ENCODE measurements at places on chromosomes 3 and 15.

GRCh38 chr3:174229916-174230315 lies 629.2 kb upstream of the NAALADL2 start:
- no peak for DNase-seq

- DNase-seq: no peak
Observed at GRCh38 chr15:86054338-86054737, 25.3 kb upstream of the AGBL1 start.

DNA sequence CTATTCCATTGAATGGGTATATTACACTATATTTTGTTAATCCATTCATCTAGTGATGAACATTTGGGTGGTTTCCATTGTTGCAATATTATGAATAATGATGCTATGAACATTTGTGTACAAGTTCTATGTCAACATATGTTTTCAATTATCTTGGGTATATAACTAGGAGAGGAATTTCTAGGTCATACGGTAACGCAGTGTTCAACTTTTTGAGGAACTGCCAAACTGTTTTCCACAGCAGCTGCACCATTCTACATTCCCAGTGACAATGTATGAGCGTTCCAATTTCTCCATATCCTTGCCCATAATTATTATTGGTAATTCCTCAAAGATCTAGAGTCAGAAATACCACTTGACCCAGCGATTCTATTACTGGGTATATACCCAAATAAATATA lies 24.1 kb upstream of the RORA start:
- no peak for DNase-seq

- no peak for DNase-seq
Observed at GRCh38 chr15:85026304-85027032, 44.8 kb downstream of the PDE8A start.

- DNase-seq: no peak
Observed at GRCh38 chr3:99658274-99658673, 19.9 kb downstream of the COL8A1 start.

DNA sequence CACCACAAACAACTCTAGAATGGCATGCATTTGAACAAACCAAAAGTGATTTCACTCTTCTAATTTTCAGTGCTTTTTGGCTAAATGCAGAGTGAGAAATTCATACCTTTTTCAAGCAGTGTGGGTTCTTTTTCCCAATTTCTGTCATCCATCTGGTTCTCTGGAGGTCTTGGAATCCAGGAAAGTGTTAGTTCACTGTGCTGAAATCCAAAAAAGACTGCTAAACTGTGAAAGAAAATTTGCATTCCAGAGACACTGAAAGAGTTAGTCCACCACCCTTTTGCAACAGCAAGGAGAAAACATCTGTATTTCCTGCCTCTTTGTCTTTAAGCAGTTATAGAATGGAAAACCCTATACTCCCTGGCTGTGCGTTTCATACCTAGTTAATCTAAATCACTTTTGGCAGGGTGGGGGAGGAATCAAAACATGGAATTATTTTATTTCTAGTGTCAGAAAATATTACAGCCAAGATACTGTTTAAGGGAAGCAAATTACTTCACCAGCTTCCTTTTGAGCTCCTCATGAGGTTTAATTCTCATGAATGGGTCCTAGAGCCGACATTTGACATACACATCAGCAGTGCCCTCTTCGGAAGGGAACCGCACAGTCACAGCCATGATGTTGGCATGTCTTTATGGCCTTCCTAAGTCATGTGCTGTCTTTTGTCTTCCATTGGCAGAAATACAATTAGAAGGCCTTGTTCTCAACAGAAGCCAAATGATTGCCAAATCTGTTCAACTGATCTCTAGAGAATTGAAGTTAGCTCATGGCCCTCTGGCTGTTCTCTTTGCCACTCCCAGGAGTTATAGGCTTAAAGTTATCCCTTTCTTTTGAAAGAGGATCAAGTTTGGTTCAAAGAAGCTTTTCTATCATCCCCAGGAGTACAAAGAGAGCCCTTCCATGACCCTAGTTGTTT lies 317.7 kb upstream of the TPRG1 start:
- DNase-seq: no peak

DNA sequence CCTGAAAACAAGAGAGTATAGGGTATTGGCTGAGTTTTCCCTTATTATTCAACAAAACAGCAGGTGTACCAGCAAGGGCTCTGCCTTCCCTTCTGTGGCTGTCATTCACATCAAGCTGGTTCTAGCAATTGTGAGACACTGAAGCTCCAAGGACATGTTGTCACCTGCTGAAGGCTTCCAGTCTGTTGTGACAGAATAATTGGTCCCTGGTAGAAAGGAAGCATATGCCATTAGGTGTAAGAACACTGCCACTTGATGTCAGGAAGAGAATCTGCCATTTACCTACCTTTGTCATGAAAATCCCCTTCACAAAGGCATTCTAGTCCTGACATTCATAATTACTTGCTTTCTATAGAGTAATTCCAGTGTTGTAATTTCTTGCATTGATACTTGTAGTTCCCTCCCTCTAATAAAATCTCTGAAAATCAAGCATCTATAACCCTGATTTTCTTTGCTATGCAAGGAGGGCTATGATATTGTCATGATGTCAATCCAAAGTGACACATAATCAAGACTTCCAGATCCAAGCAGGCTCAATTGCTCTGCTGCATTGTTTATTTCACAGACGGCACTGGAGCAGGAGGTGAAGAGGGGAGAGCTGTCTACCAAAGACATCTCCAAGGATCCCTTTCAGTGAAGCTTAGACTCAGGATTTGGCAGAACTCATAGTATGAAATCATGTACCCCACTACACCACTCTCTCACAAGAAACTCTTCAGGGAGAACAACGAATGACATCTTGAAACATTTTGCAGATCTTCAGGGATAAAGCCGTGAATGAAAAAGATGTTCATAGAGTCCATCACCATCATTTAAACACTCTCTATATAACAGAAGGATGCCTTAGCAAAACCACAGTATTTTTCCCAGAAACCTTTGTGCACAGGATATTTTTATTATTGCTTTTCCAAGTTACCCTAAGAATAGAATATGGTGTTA lies 425.3 kb downstream of the RBMS3 start:
- DNase-seq: no peak

- no peak for DNase-seq
Observed at GRCh38 chr3:51535146-51536019, 3.1 kb upstream of the RAD54L2 start.

- DNase-seq: no peak
Observed at GRCh38 chr3:19334120-19334519, 185.8 kb downstream of the KCNH8 start.

DNA sequence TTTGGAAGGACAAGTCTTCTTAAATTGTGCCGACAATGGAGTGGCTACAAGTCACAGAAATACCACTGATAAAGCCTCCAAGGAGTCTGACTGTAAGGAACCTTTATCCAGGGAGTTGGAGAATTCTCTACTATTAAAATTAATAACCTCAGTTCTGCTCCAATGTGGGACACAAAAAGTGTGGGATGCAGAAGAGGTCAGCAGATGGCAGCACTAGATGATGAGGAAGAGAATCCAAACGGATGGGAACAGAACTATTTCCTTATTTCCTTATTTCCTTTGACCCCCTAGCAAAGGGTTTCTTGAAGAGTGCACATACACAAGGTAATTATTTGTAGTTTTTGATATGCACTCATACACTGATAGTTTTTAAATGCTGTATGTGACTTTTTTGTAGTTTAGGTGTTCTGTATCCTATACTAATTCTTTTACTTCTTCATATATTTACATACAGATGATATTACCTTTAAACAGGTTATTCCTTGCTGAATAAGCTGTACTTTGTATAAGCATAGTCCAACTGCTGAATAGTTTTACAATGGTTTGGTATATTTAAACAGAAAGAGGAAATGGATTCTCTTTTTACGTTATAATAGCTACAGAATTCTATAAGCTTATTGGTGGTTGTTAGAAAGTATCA lies 25.6 kb upstream of the NLGN1 start:
- DNase-seq: no peak

- DNase-seq: no peak
Observed at GRCh38 chr3:73234354-73235014, 173.0 kb downstream of the EBLN2 start.

- DNase-seq: no peak
Observed at GRCh38 chr15:21267226-21267625, 173.1 kb downstream of the POTEB3 start.

DNA sequence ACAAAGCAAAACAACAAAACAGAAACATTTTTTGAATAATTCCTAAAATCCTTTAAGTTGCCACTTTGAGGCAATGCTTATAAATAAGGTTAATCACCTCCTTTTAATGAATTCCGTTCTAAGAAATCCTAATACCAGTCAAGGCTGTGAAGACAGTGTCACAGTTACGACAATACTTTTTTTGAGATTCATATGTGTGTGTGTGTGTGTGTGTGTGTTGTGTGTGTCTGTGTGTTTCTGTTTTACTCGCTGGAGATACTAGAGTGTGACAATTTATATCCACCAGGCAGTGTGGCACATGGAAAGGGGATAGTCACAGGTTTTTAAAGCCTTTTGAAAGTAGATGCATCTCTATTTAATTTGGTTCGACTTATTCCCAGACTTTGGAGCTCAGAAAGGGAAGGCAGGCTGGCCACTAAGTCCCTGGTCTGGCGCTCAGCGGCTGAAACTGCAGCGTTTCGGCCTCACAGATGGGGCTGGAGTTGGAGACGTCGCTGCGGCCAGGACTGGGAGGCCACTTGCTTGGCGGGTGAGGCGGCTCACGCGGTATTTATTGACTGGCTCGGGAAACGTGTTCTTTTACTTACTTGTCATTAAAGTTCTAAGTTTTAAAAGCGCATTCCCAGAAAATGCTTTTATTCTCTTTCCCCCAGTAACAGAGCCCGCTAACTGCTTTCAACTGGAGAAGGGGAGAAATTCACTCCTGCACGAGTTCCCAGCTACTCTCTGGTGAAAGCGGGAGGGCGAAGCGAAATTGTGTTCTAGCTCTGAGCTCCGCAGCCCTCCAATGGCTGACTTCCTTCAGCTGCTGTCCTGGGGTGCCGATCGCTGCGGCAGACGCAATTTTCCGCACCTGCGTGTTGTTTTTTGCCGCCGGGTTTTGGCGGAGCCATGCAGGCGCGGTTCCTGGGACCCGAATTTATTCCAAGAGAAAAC lies 13.7 kb downstream of the ZIC1 start:
- no peak for DNase-seq

GRCh38 chr3:57147071-57147470 lies 18.1 kb downstream of the IL17RD start:
- DNase-seq: no peak

GRCh38 chr3:188941103-188941502 lies 230.7 kb upstream of the TPRG1 start:
- no peak for DNase-seq

DNA sequence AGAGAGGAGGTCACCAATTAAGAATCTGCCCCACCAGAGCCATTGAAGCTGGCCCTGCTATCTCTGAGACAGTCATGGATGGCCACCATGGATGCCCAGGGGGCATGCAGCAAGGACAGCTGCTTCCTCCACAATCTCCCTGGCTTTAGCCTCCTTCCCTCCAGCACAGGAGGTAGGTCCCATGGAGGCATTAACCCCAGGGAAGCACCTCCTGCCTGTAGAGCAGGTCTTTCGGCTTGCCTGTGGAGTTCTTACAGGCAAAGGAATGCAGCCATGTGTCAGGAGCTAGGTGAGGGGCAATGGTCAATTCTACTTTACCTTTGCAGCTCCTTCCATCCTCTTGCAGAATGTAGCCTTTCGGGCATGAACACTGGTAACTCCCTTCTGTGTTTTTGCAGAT lies 93.8 kb downstream of the DUT start:
- no peak for DNase-seq

- no peak for DNase-seq
Observed at GRCh38 chr3:154795582-154795981, 284.5 kb upstream of the MME start.

DNA sequence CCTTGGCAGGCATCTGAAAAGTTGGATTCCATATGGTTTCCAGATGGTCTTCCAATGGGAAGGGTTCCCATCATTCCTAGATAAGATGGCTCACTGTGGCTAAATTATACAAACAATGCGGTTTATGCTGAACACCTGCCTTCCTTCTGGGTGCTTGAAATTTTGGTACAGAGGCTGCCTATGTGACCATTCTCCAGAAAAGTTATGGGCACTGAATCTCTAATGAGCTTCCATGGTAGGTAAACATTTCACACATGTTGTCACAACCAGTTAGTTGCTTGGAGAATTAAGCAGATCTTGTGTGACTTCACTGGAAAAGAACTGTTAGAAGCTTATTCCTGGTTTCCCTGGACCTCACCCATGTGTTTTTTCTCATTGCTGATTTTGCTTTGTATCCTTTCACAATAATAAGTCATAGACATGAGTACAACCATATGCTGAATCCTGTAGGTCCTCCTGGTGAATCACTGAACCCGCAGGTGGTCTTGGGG lies 30.1 kb downstream of the PLOD2 start:
- DNase-seq: no peak

DNA sequence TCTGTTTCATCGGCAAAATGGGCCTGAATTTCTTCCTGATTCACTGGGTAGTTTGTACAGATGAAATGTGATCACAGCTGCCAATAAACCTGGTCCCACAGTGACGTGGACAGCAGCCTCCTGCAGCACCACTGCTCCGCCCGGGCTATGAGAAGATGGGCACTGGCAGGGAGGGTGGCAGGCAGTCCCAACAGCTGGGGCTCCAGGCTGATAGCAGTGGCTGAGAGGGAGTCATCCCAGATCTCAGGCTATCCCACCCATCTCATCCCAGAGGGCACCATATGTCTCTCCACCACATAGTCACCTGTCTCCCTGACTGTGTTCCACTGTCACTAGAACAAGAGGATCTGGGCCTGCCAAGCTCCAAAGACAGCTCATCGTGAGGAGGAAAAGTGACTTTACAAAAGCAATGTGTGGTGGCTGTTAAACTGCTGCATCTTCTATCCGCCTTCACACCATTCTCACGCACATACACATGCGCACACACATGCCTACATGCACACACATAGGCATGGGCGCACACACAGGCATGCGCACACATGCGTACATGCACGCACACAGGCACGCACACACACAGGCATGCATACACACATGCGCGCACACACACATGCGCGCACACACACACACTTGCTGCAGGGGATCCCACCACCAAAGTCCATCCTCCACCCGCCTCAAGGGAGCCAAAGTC lies 46.2 kb downstream of the RGMA start:
- DNase-seq: no peak

- DNase-seq: no peak
Observed at GRCh38 chr3:51721062-51721745, 14.3 kb downstream of the GRM2 start.

DNA sequence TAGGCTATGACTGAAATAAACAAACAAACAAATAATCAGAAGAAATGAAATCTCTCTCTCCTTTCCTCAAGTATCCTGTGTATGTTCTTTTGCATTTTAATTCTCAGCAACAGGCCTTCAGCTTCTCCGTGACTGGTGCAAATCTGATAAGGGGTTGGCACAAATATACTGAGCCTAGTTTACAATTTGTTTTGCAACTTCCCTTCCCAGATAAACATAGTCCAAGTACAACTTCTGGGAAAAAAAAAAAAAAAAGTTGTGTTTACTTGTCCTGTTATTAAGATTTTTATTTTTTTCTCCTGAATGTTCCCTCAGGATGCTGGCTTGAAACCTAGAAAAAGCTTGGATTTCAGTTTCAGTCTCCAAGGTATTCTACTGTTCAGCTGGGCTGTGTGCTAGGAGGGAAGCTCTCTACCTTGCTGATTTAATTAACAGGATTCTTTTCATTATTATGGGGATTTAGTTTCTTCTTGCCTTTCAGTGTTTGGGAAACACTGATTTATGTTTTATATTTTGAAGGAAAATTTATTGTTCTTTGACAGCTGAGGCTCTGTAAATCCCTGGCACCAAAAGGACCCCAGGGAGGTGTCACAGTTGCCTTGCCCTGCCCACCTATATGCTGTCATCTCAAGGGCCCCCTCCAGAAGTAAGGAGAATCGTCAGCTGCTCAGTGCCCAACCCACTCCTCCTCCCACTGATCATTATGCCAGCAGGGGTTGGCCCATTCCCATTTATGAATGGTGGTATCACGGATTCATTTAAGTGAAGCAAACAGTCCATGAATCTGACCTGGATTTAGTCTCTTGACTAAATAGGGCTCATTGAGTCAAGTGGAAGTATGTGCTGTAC lies 185.2 kb downstream of the MEIS2 start:
- DNase-seq: no peak

Measured in CD4-positive, alpha-beta T cell treated with Interleukin-6 at 100 ng/mL for 8 hours (primary cell).